HFFc6 (cell line): ENCODE measurements at places on chromosomes 6 and 20. TPM values are rescaled to one million over a fixed set of nuclear protein-coding genes. Genes with fewer than 3 reads are reported as not detected.

DNA sequence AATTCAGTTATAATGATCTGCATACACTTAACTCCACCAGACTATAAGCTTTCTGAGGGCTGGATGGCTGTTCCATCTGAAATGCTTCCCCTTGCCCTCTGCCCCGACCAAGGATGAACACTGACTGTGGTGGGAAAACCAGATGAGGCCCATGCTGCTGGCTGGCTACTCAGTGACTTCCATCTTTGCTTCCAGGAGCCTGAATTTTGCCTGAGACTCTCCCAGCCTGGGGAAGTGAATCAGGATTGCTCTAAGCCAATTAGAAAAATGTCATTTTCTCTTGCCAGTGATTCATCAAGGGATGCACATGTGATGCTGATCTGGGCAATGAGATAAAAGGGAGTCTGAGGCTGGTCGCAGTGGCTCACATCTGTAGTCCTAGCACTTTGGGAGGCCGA, 1.7 kb upstream of the TOMM34 start:
- H3K4me1 ChIP-seq: peaks cover 56% of the 10 kb centered on the region
- peak overlapping the region; percentile 56 for H3K4me3 ChIP-seq
- peak; percentile 91 for DNase-seq
- peaks cover 3% of the 10 kb centered on the region for H3K27me3 ChIP-seq
- H3K27ac ChIP-seq: peak overlapping the region; percentile 90
- peaks cover 15% of the 10 kb centered on the region for H3K36me3 ChIP-seq

DNA sequence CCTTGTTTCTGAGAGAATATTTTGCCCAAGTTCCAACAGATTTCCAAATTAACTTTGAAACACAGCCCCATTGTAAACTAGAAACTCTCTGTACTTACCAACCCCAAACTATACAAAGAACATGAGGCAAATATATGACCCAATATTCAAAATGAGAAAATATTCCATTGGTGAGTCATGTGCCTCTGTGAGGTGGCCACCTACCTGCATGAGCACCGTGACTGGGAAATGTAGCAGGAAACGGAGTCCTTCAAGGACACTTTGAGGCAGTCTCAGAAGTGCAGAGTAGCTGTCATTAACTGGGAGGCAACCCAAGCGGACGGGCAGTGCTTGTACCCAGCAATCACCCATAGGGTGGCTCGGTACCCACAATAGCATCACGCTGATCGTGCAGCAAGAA, 335.5 kb upstream of the NOX3 start:
- no peaks in the 10 kb centered on the region; the same call in 1 of the 2 replicates for H3K27me3 ChIP-seq
- DNase-seq: no peak
- H3K27ac ChIP-seq: no peak overlapping the region
- no peaks in the 10 kb centered on the region for H3K36me3 ChIP-seq
- no peak overlapping the region for H3K4me3 ChIP-seq

DNA sequence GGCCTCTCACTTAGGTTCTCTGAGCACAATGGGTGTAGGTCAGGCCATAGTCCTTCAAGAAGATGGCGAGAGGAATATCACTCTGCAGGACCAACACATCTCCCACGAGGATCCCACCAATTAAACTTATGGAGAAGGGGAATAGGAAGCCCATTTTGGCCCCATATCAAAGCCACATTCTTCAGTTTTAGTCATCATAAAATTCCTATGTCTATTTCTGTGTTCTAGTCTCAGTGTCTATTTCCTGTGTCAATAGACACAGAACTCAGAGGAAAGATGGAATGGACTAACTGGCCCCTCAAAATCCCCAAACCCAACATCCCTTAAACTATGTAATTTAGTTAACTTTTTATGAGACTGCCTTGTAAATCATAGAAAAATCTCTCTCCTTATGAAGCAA, 216.8 kb downstream of the HACE1 start:
- no peaks in the 10 kb centered on the region; the same call in 1 of the 2 replicates for H3K27me3 ChIP-seq
- H3K4me3 ChIP-seq: no peak overlapping the region
- DNase-seq: no peak
- H3K27ac ChIP-seq: no peak overlapping the region

GRCh38 chr6:122476131-122476530, 4.5 kb upstream of the SERINC1 start:
- H3K27me3 ChIP-seq: no peaks in the 10 kb centered on the region; the same call in 1 of the 2 replicates
- H3K4me3 ChIP-seq: no peak overlapping the region
- peak; percentile 25 for DNase-seq

DNA sequence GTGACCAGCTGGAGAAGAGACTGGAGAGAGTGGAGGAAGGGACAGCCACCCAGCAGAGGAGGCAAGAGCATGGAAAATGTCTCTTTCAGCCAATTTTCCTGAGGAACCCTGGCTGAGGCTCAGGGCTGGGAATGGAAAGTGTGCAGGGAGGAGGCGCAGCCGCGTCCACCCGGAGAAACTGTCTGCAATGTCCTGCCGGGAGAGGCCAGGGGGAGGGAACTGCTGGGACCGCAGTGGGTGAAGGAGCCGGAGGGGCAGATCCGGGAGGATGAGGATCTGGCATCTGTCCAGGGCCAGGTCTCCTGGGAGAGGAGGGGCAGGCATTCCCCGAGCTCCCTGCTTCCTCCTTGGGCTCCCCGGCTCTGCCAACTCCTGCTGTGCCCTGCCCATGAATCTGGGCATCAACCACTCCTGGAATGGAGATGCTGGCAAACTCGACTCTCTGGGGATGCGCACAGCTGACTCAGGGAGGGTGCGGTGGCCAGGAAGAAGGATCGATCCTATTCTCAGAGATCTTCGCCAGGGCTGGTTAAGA, 17.4 kb upstream of the HM13 start:
- no peak for DNase-seq
- no peak overlapping the region for H3K27ac ChIP-seq
- H3K27me3 ChIP-seq: peaks cover 13% of the 10 kb centered on the region
- no peaks in the 10 kb centered on the region for H3K36me3 ChIP-seq
- H3K4me1 ChIP-seq: peaks cover 21% of the 10 kb centered on the region

- H3K27me3 ChIP-seq: no peaks in the 10 kb centered on the region; the same call in 1 of the 2 replicates
- DNase-seq: no peak
- peaks cover 16% of the 10 kb centered on the region for H3K36me3 ChIP-seq
These were observed 43.1 kb downstream of the SYNJ2 start for GRCh38 chr6:158024566-158025297.

GRCh38 chr6:34004706-34005105, 141.2 kb downstream of the GRM4 start:
- no peak overlapping the region for H3K27ac ChIP-seq
- peaks cover 10% of the 10 kb centered on the region for H3K36me3 ChIP-seq
- no peak overlapping the region for H3K4me3 ChIP-seq
- no peak for DNase-seq

DNA sequence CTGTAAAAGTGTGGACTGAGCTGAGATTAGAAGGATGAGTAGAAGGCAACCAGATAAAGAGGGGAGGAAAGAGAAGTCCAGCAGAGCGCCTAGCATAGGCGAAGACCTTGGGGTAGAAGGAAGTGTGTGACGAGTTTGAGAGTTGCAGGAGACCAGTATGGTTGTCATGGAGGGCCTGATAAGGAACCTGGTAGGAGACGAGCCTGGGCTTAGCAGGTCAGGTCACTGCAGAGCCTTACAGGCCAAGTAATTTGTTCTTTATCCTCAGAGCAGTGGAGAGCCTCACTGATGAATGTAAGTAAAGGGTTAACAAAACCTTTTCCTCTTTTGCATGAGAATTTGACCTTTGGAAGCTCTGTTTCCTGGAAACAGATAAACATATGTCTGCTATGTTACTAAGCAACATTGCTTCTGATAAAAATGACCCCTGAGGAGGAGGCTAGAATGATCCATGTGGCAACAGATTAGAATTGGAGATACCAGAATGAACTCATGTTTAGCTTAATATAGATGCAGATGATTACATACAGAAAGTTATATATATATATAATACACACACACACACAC, 2.9 kb upstream of the TMEM74B start:
- no peak for DNase-seq
- no peak overlapping the region for H3K4me3 ChIP-seq
- H3K36me3 ChIP-seq: no peaks in the 10 kb centered on the region
- H3K27ac ChIP-seq: no peak overlapping the region

GRCh38 chr6:80501636-80502035, 395.2 kb downstream of the BCKDHB start:
- no peaks in the 10 kb centered on the region for H3K4me1 ChIP-seq
- H3K27me3 ChIP-seq: no peaks in the 10 kb centered on the region
- no peak overlapping the region for H3K27ac ChIP-seq
- no peak overlapping the region for H3K4me3 ChIP-seq
- H3K36me3 ChIP-seq: peaks cover 3% of the 10 kb centered on the region; the same call in 1 of the 2 replicates

GRCh38 chr20:4431446-4431845, 290.3 kb upstream of the PRND start:
- H3K27ac ChIP-seq: no peak overlapping the region; the same call in 1 of the 2 replicates
- peaks cover 3% of the 10 kb centered on the region; the same call in 1 of the 2 replicates for H3K27me3 ChIP-seq
- peaks cover 29% of the 10 kb centered on the region for H3K36me3 ChIP-seq
- DNase-seq: no peak
- H3K4me3 ChIP-seq: no peak overlapping the region
- peaks cover 47% of the 10 kb centered on the region for H3K4me1 ChIP-seq

- H3K27ac ChIP-seq: no peak overlapping the region
- no peak for DNase-seq
- no peaks in the 10 kb centered on the region for H3K27me3 ChIP-seq
- peaks cover 40% of the 10 kb centered on the region for H3K4me1 ChIP-seq
- H3K36me3 ChIP-seq: peaks cover 31% of the 10 kb centered on the region
These were observed 17.8 kb downstream of the JAG1 start for GRCh38 chr20:10655720-10656669.

GRCh38 chr6:165266621-165267020, 42.8 kb downstream of the C6orf118 start:
- H3K4me3 ChIP-seq: no peak overlapping the region

- H3K27me3 ChIP-seq: no peaks in the 10 kb centered on the region
- peaks cover 67% of the 10 kb centered on the region for H3K4me1 ChIP-seq
- H3K4me3 ChIP-seq: no peak overlapping the region; the same call in 1 of the 2 replicates
- peak overlapping the region; percentile 3; the same call in 1 of the 2 replicates for H3K27ac ChIP-seq
- H3K36me3 ChIP-seq: peaks cover 17% of the 10 kb centered on the region
These were observed 7.7 kb downstream of the RALY start for GRCh38 chr20:34001378-34001777.

DNA sequence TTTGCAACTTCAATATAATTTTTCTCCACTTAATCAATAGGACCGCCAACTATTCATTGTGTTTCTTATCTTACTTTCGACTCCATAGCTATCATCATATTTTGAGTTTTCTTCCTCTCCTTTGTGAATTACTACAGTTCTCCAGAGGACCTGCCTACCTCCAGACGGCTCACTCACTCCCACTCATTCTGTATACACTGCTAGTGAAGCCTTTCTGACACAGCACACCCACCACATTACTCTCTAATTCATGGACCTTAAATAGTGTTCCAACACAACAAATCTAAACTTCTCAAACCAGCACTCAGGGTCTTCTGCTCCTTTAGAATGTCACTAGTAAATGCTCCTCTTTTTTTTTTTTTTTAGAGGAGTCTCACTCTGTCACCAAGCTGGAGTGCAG, 23.8 kb downstream of the FKBP5 start:
- H3K27me3 ChIP-seq: no peaks in the 10 kb centered on the region
- DNase-seq: no peak
- H3K4me1 ChIP-seq: peaks cover 25% of the 10 kb centered on the region
- H3K36me3 ChIP-seq: no peaks in the 10 kb centered on the region

The VWA7 gene
- total RNA-seq: 0.30 to 1.1 TPM (median 0.64 TPM) in 3 replicates

The CFAP206 gene
- not detected in 3 replicates for total RNA-seq
